CD4-positive, alpha-beta T cell treated with Interleukin-17A for 1 hour (primary cell): ENCODE measurements at places on chromosomes 5 and 9.

- no peak for DNase-seq
Measured at GRCh38 chr5:33319151-33319550, 121.6 kb upstream of the TARS1 start.

- DNase-seq, result no peak
Measured at GRCh38 chr9:121650217-121651007, 1.0 kb upstream of the DAB2IP start.

DNA sequence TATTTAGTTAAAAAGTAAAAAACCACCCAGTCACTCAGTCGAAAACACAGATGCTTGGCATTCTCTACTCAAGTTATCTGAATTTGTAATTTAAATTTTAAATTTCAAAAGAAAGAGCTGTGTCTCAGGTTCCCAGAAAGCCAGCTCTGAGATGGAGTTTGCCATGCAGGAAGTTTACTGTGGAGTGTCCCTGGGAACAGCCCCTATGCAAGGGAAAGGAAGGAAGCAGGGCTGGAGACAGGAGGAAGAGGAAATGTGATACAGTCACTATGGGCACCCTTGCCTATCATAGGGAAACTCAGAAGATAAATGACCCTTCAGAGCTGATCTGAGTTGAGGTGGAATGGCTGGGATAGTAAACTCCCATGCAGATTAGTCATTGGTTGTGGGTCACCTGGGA, 408.8 kb upstream of the ACTBL2 start:
- no peak for DNase-seq

DNA sequence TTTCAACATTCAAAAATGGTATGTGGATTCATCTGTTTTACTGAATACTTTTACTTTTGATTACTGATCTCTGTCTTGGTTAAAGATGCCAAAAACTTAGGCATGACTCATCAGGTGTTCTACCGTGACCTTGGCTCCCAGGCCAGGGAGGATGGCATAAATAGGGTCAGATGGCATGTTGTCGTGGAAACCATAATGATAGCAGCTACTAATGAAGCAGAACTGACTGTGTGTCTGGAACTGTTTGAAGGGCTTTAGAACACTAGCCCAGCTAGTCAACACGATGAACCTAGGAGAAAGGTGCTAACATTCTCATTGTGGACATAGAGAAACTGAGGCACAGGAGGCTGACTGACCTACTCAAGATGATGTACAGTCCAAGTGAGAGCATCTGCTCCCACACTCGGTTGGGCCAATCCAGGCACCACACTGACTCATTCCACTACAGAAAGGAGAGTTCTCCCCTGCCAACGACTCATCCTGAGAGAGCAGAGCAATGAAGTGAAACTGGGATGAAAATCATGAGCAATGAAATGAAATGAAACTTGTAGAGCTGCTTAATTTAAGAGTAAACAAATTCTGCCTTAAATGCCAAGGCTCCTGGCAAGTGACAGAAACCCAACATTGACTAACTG, 116.0 kb downstream of the TENT4A start:
- DNase-seq, result peak; percentile 49

GRCh38 chr5:28770307-28770706, 1731.9 kb upstream of the CDH9 start:
- DNase-seq, result no peak

- DNase-seq, result no peak
Measured at GRCh38 chr9:79939819-79940218, 368.1 kb downstream of the TLE4 start.

DNA sequence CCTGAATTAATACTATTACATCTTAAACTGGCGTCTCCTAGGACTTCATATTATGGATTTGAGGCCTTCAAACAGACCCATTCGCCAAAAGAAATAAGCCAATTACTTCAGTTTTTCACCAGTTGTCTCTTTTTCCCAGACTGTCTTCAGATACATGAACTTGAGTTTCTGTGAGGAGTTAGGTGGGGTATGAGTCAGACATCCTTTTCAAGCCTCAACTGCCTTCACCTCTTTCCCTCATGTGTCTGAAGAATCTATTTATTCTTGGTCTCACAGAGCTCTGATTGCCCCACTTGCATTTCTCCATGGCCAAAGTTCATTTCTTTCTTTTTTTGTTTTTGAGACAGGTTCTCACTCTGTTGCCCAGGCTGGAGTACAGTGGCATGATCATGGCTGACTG, 12.5 kb downstream of the WNT8A start:
- DNase-seq, result no peak

DNA sequence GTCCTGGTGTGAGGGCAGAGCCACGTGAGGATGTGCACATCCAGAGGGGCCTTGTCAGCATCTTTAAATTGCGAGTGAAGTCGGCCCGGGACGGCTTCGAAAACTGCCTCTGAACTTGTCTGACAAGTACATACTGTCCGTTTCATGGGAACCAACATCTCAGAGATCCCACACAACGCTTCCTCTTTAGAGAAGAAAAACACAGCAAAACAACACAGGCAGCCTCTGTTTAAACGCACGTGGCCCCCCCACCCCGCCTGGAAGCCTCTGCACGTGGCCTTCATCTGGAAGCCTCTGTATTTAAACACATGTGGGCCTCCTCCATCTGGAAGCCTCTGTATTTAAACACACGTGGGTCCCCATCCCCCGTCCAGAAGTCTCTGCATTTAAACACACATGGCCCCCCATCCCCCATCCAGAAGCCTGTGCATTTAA, 29.2 kb downstream of the CEP72 start:
- no peak for DNase-seq

DNA sequence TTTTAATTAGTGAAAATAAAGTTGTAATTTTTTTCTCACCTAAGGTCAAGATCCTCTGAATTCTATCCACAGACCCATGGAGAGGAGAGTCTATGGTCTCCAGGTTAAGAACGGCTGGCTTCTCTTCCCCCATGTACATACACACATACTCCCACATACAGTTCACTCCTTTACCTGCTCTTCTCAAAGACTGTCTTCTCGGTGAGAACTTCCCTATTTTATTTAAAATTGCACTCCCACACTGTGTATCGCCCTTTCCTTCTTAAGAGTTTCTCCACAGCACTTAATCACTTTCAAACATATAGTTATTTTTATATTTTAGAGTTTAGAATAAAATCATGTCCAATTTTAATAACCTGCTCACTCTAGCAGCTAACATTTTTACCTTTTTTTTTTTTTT, 3.6 kb upstream of the JADE2 start:
- no peak for DNase-seq

- DNase-seq, result no peak
Measured at GRCh38 chr9:90502134-90502533, 140.5 kb downstream of the DIRAS2 start.

DNA sequence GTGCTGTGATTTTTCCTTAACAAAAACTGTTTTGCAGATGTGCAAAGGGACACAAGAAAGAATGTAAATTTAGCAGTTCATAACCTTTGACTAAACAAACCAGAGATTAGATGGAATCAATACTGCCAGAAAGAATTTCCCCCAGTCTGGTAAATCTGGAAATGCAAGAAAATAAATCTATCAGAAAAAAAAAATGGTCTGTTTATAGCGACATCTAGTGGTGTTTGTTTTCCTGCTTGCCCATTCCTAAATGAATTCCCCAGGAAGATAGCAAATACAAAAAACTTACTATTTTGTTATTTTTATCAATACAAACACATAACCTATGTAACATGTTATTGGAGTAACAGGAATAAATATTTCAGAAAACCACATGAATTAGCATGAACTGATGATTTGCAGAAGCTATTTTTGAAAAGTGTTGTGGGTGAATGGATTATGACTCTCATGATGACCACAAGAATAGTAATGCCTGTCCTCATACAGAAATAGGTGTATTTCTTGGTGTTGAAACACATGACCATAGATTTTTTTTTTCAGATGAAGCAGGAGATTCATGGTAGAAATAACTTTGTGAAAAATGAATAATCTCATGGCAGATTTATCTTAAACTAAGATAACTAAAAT, 1703.8 kb downstream of the MAT2B start:
- no peak for DNase-seq

DNA sequence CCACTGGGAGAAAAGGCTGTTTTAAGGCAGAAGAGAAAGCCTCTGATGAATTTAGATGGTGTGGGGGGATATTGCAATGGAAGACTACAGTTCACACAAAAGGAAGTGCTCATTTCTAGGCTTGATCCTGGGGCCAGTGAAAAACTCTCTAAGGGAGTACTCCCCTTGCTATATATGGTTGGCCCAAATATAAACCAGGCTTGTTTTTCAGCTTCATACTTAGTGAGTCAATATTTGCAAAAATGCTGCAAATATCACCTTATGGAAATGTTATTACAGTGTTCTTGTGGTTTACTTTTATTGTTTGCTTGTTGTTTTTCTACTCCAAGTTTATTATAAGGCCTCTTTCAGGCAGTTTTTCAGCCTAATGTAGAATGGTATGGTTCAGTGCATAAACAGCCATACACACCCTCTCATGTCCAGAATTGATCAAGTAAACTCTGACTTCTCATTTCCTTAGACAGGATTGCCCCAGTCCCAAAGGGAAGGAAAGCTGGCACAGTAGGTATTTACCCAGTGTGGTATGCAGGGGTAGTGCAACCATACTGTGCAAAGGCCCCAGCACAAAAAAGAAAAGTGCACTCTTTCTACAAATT, 115.1 kb downstream of the FEM1C start:
- no peak for DNase-seq

DNA sequence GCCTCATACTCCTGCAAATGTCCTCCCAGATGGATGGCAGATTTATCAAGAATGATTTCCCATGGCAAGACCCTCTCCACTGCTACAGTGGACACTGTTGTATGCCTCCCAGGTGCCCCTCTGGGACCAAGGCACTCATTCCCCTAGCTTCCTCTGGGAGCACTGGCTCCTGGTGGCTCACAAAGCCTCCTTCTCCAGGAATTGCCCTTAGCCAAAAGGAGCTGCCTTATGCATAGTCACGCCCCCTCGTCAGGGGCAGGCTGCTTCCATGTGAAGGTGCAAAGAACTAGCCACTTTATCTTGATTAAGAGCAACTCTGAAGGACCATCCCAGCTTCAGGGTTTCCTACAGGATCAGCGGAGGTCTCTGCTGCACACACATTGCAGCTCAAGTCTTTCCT, 358.1 kb downstream of the CDK5RAP2 start:
- no peak for DNase-seq

GRCh38 chr9:8429157-8429556, 629.6 kb upstream of the DMAC1 start:
- peak; percentile 8 for DNase-seq

DNA sequence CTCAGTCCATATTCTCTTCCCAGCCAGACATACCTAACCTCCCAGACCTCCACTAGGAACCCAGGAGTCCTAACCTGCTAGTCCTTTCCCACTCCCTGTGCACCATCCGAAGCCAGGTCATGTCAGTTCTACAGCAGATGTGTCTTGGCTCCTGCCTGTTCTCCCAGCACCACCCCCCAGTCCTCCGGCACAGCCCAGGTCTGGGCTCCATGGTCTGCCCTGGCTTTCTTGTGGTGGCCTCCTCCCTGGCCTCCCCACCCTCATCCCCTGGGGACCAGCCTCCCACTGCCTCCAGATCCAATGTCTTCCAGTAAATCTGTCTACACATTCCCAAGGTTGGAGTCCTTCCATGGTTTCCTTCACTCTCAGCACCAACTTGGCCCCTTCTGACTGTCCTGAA, 20.0 kb downstream of the KCNIP1 start:
- no peak for DNase-seq

DNA sequence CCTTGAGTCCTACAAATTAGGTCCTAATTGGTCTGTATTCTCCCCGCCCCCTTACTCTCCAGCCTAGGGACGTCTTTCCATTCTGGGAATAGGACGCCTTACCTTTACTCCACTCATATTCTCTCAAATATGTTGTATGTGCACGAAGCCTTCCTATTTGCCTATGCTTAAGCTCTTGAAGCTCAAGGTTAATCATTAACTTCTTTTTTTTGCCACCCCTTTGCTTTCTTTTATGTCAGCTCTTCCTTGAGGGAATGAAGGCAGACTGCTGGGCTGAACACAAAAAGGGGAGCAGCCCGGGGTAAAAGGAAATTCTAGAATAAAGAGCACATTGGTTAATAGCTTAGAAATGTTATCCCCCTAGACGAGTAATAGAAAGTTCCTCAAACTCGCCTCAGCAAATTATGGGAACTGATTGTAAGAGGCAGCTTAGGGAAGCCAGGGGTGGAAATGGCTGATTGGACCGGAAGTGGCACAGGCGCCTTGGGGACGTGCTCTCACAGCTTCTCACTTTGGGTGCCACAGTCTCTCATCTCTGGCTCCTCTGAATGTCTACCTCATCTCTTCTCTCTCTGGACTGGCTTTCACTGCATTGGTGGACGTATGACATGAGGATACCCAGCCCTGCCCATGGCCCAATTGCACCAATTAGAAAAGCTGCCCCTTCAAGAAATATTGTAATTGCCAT, 122.3 kb upstream of the IL12B start:
- no peak for DNase-seq

DNA sequence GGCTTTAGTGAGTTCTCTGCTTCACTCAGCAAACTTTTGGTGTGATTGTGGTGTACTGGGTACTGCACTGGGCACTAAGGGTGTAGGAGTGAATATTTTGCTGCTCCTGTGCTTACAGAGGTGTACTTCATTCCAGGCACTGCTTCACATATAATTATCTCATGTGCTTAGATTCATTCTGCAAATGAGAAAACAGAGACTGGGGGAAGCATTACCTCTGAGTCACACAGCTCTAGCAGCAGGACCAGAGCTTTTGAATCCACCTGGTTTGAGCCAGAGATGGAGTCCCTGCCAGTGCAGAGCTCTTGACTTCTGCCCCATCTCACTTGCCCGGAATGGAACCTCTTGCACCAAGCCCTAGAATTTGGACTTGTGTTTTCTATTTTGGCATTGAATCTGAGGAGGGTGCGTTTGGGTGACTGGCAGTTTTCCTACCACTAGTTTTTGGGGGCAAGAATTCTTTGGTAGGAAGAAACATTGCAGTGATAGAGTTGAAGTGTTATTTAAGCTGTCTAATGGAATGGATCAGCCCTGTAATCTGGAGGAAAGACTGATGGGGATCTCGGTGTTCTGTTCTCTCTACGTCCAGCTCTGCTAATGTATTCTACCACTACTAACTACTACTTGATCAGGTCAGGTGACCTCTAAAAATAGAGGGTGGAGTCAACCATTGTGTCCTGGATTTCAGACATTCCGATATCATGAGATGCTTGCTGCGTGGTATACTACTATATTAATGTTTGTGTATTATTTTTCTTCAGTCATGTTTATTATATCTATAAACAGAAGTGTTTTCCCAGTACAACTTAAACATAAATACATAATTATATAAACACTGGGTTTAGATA, 2.5 kb downstream of the ARHGAP26 start:
- no peak for DNase-seq

- DNase-seq, result no peak
Measured at GRCh38 chr9:15304632-15305031, 2.4 kb downstream of the TTC39B start.

DNA sequence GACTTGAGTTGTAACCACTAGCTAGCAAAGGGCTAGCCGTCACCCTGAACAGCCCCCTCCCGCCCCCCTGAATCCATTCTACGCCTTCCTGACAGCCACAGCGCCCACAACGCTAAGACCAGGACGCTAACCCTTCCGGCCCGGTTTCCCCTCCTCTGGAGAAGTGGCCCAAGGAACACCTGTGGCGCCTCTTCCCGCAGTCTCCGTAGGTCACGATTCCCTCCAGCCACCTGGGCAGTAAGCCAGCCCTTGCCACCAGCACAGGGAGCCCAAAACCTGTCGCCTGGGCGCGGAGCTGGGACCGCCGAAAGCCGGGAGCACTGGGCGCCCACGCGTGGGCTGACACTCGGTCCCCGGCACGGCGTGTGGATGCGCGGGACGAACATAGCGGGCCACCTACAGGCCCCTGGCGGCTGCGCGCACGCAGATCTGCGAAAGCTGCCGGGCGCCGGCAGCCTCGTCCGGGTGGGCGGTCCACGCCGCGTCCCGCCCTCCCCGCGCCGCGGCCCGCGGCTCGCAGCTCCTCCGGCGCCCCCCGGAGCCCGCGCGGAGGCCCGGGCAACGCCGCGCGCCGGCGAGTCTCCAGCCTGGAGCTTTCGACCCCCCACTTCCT, 596 bp downstream of the IRF1 start:
- peak; percentile 40 for DNase-seq
